ENCODE measurements at places on chromosomes 1 and 21.
A peak's percentile ranks its signal among the peaks of the same experiment; 100 is the strongest.

GRCh38 chr21:42513985-42514882 lies 582 bp downstream of the SLC37A1 start:
- peak; percentile 80 for DNase-seq

GRCh38 chr1:226656201-226656600 lies 82.9 kb downstream of the ITPKB start:
- DNase-seq = peak; percentile 52

DNA sequence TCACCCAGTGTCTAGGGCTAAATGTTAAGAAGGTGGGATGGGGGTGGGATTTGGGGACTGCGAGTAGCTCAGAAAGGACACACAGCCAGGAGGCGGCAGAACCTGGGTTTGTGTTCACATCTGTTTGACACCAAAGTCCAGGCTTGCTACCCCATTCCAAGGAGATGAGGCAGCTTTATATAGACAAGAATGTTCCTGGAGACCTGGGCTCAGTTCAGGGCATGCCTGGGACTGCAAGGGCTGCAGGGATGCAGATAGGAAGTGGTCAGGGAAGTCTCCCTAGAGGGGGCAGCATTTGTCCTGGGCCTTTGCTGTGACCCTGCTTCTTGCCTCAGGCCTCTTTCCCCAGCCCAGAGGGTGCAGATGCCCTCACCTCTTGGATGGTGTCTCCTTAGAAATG lies 16.3 kb downstream of the PADI3 start:
- no peak for DNase-seq

DNA sequence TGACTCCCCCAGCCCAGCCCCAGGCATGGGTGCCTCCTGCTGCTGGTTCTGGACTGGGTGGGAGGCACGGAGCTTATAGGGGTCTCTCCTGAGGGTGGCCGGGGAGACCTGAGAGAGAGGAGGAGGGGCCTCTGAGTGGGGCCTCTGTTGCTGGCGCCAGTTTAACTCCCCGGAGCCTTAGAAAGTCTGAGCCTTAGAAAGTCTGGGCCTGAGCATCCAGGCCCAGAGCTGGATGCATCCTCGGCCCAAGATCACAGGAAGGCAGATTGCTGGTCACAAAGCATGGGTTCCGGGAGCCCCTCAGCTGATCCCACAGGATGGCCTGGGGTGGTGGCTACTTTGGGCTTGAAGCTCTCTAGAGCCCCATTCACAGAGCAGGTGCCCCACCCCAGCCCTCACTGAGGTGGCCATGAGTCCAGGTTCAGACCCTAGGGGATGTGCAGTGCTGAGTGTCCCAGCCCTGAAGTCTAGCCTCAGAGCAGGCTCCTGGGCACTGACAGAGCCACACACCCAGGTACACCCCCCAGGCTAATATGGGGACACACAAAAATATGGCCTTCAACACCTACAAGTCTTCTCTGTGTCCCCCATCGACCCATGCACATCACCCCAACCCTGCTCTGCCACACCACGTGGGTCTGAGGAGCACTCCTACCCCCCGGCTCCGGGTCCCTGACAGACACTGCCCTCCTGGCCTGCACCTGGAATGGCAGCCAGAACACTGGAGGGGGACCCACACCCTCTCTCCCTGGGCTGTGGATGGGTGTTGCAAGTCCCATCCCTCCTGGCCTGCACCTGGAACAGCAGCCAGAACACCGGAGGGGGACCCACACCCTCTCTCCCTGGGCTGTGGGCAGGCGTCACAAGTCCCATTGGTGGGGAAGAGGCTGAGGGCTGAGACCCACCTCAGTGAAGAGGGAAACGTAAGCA lies 9.7 kb downstream of the PLA2G2F start:
- DNase-seq = no peak

GRCh38 chr1:106727171-106727570 lies 329.3 kb upstream of the PRMT6 start:
- DNase-seq = no peak

GRCh38 chr1:11831945-11832725 lies 15.4 kb downstream of the NPPA start:
- DNase-seq = no peak

DNA sequence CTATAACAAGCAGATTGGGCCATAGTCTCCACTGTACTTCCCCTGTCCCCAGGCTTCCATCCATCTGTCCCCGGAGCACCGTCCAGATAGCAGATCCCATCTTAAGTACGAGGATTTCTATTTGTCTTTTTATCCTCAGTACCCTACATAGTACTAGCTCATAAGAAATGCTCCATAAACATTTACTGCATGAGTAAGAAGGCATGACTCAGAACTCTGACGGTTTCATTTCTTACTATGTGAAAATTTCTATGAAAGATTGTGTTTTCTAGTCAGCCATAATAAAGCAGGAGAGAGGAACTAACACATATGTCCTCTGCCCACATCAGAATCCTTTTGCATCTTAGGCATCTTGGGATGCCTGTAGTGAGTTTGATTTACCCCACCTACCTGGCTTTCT lies 49.5 kb downstream of the CHD1L start:
- peak; percentile 17 for DNase-seq

DNA sequence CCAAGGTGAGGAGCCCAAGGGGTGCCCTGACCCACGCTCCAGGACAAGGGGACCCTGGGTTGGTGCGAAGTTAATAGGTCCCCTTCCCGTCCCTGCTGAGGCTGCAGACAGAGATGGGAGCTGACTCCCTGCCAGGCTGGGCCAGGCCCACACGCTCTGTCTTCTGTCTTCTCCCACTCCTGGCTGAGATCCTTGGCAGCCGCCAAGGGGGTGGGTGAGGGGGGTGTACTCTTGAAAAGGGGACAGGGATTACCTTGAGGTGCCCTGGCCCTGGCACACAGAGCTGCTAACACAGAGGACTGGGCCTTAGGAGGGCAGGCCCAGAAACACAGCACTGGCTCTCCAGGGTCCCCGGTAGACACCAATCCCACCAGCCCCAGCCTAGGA lies 11.0 kb upstream of the CTRC start:
- no peak for DNase-seq

GRCh38 chr1:246428542-246429308 lies 78.4 kb downstream of the SMYD3 start:
- DNase-seq = peak; percentile 46

- peak; percentile 71 for DNase-seq
These were observed 91.7 kb upstream of the GNG4 start for GRCh38 chr1:235741294-235741693.

DNA sequence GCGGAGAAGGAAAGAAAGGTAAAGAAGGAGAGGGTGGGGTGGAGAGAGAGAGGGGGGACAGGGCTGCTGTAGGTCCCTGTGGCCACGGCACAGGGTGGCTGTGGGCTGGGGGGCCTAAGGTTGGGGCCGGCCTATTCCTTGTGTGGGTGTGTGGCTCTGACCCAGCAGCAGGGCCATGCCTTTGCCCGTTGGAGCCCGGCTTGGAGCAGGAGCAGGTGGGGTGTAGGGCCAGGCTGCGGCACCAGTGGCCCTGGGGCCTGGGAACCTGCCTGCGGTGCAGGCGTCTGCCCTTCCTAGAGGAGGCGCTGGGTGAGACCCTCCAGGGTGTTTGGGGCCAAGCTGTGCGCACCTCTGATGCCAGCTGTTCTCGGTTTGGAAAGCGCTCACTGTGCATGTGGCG lies 19.7 kb upstream of the SUMO3 start:
- DNase-seq = no peak

DNA sequence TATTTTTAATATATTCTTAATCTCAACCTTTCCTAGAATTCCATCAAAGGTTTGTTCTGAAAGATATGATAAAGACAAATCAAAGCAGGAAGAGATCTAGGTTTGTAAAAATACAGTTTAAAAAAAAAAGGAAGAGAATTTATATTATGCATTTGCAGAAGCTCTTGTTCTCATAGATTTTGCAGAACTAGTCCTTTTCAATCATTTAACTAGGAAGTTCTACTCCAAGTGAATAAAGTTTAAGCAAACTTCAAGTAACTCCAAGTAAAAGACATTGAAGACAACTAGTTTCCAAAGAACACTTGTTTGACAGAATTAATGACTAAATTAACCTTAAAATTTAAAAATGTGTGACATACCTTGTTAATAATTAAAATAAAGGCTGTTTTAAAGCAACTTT lies 55.9 kb downstream of the HNRNPR start:
- DNase-seq = no peak

- no peak for DNase-seq
These were observed 7.8 kb upstream of the LAD1 start for GRCh38 chr1:201406831-201407406.

DNA sequence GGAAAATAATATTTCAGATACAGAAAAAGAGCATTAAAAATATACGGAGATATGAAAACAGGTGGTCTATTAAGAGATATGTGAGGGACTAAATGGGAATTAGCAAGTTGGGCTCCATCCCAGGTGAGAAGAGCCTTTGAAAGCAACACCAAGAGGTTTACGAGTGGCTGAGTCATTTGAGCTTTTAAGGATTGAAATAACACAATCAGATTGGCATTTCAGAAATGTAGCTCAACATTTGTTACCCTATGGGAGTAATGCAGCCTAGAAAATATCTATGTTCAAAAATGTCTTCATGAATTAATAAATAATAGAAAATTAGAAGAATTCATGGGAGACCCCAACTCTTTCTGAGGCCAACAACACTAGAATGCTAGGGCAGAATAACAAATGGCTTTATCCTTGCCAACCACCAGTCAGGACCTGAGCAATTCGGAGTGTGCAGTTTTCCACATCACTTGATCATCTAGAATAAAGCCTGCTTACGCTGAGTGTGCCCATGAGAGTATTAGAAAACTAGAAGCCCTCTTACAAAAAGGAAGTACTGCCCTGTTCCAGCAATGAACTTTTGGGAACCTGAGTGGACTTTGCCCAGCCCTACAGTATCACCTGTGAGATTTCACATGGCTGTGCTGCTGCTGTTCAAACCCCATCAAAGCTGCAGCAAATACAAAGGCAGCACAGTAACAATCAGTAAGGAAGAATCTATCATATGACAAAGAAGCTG lies 538.0 kb upstream of the CAMK1G start:
- peak; percentile 41 for DNase-seq

- DNase-seq = peak; percentile 88
These were observed 18.2 kb downstream of the PLCH2 start for GRCh38 chr1:2494323-2494693.

- no peak for DNase-seq
These were observed 83.3 kb downstream of the DISP1 start for GRCh38 chr1:222898191-222898527.

DNA sequence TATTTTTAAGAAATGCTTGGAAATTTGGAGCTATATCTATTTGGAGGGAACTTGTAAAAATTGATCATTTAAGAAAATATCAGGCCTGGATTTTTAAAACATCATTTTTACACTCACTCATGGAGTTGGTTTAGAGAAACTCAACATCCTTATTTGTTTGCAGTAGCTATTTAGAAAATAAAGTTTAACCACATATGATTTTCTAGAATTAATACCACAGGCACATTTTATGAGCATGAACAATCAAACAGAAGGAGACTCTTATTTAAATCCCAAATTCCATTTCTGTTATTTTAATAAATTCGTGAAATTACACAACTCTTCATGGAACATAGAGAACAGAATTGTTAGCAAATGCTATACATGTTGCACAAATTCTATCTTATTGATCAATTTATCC lies 3.2 kb downstream of the CDKN2C start:
- DNase-seq = no peak

DNA sequence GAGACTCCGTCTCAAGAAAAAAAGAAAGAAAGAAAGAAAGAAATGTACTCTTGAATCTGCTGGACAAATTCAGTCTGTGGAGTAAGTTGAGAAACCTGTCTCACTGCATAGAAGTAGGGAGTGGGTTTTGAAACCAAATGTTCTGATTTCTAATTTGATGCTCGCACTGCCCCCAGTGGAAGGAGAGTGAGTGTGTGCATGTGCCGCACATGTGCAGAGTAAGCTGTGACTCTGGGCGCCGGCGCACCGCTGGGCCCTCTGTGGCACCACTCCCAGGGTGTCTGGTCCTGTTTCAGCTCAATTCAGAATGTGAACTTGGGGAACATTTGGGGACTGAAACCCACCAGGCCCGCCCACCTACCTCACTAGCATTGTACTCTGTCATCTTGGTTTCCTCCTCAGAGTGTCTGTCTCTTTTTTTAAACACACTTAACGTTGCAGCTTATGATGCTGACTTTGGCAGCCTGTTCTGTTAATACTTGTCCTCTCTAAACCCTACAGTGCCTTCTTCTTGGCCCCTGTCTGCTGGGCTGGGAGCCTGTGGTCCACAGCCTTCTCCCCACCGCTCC lies 104.6 kb downstream of the CACNA1E start:
- DNase-seq = peak; percentile 19

DNA sequence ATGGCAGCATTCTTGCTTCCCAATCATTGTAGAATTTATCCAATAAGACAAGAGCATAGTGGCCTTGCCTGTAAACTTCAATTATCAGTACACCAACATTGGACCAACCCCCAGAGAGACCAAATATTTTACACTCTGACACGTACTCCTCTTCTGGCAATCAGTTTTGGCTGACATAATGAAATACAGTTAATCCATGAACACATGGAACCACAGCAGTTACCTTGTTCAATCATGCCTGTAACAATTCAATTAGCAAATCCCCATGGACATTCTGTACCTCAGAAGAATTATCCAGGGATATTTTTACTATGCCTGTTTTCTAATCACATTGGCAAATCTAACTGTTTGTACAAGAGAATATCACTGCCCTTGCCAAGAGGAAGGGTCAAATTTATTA lies 2162.0 kb downstream of the MRPL39 start:
- DNase-seq = no peak

DNA sequence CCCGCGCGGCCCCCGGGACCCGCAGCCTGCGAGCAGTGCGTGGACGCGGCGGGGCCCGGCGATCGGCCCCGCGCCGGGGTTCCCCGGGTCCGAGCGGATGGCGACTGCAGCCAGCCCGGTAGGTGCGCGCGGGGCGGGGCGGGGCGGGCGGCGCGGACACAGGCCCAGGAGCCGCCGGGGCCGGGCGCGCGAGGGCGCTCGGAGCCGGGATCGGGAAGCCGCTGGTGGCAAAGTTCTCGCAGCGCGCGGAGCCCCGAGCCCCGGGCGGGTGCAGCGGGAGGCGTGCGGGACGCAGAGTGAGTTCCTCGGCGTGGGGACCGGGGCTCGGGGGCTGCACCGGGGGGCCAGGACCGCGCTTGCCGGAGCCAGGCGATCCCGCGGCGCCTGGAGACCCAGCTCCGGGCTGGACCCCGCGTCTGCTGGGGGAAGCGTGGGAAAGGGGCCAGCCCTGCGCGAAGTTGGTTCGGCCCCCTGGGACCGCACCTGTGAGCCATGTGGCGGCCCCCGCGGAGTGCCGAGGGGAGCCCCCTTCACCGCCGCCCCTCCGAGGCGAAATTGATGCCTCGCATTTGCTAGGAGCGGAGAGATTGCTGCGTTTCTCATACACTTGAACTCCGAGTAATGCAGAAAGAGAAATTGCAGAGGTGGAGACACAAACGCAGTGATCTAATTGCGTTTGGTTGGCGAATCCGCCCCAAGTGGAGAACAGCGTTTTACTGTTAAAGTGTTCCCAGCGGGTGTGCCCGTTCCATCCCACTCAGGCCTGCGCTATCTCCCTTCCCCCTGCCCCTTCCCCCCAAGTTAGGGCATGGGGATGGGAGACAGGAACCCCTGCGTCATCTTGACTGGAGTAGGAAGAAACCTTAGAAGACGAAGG lies 228.9 kb upstream of the TMEM51 start:
- peak; percentile 63 for DNase-seq

GRCh38 chr1:95217371-95217770 lies 16.6 kb upstream of the RWDD3 start:
- no peak for DNase-seq

GRCh38 chr1:109282497-109282951 lies 421 bp downstream of the PSRC1 start:
- DNase-seq = no peak
